ENCODE measurements at places on chromosomes 3 and 15.
A peak's percentile ranks its signal among the peaks of the same experiment; 100 is the strongest.

DNA sequence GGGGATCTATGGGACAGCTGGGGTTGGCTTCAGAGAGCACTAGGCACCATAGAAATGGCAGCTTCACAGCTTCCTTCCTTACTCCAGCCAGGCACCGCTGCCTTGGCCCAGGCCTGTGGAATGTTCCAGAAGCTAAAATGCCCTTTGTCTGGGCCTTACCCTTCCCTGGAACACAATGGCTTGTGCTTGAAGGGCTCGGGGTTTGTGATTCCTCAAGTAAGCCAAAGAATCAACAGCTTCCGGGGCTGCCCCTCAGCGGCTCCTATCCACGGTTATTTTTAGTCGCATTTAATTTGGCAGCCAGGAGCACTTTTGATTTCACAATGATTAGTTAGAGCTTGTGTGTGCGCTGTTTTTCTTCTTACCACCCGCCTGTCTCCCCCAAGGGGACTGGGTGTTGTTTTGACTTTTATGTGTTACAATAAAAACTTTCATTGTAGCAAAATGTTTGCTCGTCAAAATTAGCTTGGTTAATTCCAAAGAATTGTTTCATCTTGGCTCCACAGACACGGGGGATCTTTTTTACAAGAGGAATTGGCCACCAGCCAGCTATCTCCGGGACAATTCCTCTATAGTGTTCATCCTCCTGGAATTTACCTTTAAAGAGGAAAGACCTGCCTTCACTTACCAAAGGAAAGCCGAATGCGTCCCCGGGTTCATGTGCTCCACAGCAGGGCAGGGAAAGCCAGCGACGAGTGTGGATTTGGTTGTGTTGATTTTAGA is 73.8 kb downstream of the TLE3 start:
- DNase-seq: no peak

DNA sequence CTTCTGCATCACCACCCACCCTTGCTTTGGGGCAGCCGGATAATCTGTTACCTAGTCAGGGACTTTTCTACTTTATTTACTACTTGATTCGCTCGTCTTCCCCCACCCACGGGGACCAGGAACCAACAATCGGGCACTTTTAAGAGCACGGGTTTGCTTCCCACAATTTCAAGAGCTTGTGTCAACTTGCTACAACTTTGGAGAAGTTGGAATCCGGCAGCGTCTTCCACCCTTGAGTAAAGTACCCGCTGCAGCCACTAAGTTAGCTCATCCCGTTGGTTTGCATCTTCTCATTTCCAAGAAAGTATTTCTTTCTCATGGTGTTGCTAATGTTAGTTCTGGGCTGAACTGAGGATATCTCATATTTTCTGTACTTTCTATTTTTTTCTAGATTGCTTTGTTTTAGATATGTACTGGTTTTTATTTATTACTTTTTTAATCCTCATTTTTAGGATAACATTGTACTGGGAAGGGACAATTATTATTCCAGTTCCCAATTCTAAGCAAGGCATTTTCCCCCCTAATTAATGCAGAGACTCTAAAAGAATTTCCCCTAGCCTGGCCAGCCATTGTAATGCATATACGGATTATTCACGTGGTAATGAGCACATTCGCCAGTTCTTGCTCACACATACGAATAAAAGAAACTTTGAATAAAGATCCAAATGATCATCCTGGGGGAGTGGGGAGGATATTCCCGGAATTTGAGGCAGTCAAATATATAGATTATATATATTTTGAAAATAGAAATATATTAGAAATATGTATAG is 4.0 kb downstream of the SOX2 start:
- DNase-seq: no peak

DNA sequence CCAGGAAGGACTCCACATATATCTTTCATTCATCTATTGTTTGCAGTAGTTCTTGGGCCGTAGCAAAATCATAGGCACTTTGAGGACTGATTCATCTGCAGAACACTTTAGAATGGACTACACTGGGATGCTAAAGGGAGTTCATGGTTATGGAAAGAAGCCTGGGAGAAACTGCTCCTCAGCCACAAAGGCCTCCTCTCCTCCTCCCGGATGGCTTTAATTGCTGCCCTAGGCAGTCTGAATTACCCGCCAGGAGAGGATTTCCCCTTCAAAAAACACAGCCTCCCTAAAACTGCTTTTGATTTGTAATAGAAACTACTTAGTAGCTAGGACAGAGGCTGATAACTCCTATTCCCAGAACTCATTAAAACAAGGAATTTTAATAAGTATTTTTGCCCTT is 4.6 kb downstream of the TMEM266 start:
- no peak for DNase-seq

DNA sequence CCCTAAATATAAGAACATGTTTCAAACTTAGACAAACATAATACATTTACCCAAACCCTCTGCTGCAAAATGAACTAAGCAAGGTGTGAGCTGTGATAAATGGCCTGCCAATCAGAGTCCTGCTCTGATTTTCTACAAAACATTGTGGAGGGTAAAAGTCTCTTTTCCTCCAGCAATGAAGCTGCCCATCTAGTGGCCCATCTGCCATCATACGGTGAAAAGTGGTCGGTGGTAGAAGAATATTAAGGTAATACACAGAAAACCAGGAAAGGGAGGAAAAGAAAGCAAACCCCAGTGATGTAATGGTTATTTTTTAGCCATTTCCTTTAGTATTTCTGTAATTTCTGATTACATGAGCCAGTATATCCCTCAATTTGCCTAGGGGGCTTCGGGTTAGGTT is 838.1 kb downstream of the TBL1XR1 start:
- no peak for DNase-seq

DNA sequence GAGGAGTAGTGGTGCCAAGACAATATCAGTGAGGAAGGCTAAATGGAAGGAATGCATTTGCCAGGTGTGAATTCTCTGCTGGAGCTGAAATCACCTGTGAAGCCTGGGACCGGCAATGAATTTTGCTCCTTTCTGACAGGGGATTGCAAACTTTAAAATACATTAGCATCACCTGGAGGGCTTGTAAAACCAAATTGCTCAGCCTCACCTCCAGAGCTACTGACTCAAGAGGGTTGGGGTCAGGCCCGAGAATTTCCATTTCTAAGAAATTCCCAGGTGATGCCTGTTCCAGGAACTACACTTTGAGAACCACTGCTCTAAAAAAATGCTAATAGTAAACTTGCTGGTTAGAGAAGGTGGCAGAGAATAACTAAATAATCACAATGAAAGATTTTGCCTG is 445.6 kb upstream of the RBMS3 start:
- DNase-seq: no peak

- DNase-seq: peak; percentile 36
Measured at GRCh38 chr3:30751610-30752299, 142.7 kb downstream of the GADL1 start.

All from stimulated activated CD4-positive, alpha-beta T cell treated with anti-CD3 and anti-CD28 coated beads, Interleukin-4, amount 100 ng/mL, for 48 hours (primary cell).